Urinary bladder (tissue), 4 donors: ENCODE measurements at places on chromosomes 5 and 9.

DNA sequence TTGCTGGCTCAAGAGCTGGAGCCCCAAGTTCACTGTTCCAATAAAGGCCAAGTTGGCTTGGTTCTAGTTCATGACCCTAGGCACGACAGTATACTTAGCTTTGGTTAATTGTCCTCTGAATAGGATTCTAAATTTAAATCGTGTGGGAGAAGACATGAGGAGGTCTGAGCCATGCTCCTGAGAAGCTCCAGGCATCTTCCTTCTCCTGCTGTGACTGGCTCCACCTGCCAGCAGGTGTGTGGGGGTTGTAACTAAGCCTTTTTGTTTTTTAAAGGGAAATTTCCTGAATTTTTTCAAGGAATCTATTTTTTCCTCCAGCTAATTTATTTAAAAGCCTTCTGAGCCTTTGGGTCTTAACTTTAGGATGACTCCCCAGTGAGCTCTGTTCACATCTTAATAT, 20.2 kb upstream of the TRIM36 start:
- DNase-seq: no peak

GRCh38 chr5:146055432-146055831, 49.9 kb downstream of the PLAC8L1 start:
- no peak for DNase-seq

- DNase-seq: peak; percentile 74
Measured at GRCh38 chr5:34486160-34486848, 169.8 kb upstream of the RAI14 start.

DNA sequence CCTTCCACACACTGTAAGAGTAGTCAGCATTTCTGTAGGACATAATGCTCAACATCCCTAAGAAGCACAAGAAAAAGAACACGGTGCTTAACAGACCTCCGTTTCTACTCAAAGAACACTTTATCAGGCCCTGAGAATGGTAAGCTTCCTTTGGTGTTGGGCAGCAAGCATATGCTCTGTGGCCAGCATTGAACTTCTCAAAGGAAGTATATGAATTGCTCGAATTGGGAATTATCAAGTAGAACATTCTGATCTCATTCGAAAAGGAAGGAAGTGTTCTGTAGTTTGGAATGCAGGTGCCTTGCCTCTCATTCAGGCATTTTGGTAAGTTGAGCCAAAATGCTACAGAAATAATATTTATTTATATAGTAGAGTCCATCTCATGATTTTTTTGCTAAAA, 61.0 kb downstream of the C5 start:
- no peak for DNase-seq

GRCh38 chr5:132489051-132489770, 1.4 kb downstream of the IRF1 start:
- no peak for DNase-seq

DNA sequence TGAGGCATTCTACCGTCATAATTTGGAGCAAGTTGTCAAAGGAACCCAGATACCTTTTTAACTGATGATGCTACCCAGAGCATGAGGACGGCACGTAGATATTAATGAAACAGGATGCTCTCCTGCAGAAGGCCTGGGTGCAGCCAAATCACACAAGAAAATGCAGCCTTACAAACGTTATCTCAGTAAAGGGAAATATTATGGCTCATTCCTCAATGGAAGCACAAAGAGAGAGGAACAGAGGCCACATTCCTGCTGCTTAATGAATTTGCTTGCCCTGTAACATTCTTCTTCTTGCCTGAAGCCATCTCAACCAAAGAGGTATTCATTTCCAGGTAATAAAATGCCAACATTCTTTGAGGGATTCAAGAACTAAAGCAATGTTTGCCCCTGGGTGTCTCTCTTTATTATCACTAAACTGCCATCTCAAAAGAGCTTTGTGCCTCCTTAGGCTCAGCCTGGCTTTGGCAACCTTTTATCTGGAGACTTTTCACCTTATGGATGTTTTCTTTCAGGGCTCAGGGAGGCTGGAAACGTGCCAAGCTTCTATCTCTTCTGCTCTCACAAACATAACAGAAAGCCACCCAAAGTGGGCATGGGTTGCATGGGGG, 92.9 kb downstream of the TNC start:
- no peak for DNase-seq

DNA sequence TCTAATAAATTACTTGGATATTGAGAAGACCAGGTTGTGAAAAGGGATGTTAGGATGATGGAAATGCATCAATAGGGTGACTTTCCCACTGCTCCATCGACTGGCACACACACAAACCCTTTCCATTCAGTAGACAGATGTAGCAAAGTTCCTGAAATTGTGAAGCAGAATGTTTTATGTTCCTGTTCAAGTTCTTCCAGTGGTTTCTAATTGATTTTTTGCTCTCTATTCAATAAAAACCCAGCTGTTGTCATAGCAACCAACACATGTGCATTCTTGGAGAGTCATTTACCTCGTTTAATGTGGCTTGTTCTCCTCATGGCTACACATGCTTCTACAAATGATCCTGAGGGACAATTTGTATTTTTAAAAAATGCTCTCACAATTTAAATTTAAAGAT, 244.6 kb downstream of the RAB3C start:
- DNase-seq: no peak

DNA sequence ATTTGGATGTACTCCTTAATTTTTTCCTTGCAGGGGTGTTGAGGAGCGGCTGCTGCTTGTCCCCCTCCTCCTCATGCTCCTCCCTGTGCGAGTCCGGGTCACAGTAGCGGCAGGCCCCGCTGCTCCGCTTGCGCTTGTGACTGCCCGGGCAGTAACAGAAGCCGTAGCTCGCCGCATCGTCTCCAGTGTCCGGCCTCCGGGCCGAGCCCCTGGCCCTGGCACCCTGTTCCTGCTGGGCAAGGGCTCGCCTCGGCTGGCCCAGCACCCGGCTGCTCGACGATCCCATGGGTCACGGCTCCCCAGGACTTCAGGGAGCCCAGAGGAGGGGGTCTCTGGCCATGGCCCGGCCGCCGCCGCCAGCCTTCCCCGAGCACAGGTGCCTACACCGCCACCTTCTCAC, at the start of gene GMCL2:
GMCL2 (minus strand) TSS at position 358 of the 400 bp plus-strand sequence; CDS start at position 286, 72 bp downstream.
- no peak for DNase-seq

DNA sequence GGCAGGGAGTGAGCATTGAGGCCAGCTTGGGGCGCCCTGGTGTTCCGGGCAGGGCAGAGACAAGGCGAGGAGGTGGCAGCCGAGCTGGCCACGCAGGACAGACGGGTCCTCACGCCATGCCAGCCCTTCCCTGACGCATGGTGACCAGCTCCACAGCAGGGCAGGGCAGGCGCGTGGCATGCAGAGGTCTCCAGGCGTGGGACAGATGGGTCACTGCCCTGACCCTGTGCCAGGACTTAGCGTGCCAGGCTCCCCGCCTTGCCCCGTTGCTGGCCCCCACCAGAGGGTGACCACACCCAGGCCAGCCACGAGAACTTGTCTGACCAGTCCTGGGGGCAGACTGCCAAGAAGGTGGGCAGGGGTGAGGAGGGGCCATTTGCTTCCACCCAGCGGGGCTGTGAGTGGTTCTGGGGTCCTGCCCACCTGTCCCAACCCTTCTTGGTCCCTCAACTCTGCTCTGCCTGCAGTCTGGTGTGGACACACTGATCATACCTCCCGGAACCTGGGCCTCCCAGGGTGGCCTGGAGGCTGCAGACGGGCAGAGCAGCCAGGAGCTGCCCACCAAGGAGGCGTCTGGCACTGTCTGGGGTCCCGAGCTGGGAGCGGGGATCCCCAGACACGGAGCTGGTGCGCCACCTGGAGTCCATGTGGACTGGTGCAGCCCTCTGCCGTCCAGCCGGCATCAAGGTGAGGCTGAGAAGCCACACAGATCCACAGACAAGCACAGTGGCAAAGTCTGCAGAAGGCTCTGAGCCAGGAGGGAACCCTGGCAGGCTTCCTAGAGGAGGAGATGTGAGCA, at the start of gene RNF224:
RNF224 (plus strand) TSS at position 449 of the 799 bp plus-strand sequence. CDS start 834 bp downstream, outside the sequence.
- no peak for DNase-seq

DNA sequence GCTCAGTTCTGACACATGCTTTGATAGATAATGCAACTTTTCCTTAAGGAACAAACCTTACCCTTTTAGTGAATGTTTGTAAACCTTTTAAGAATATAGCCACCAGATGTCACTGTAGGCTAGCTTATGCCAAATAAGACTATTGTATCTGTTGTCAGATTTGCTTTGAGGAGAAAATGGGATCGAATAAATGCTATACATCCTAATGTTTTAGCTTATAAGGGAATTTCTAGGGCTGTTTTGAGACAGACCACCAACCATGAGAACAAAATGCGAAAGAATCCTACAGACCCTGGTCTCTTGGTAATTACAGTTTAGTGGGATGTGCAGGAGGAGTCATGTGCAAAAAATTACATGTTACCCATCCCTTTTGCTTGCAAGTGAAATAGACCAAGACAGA, 127.6 kb upstream of the NMUR2 start:
- DNase-seq: peak; percentile 28

GRCh38 chr5:141868541-141868940, 9.7 kb downstream of the PCDH1 start:
- DNase-seq: no peak

DNA sequence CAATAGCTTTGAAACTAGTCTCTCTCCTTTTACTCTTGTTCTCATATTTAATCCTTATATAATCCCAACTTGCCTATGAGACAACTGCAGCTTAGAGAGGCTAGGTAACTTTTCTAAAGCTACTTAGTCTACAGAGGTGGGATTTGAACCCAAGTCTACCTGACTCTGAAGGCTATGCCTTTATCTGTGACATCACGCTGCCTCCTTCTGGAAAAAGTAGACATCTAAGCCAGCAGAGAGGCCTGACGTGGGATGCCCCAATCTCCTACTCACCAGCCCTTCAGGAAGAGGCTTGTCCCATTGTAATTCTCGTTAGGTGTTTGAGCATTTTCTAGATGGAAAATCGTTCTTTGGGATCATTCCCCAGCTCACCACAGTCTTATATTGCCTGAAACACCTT, 167.5 kb downstream of the HSPA4 start:
- no peak for DNase-seq

DNA sequence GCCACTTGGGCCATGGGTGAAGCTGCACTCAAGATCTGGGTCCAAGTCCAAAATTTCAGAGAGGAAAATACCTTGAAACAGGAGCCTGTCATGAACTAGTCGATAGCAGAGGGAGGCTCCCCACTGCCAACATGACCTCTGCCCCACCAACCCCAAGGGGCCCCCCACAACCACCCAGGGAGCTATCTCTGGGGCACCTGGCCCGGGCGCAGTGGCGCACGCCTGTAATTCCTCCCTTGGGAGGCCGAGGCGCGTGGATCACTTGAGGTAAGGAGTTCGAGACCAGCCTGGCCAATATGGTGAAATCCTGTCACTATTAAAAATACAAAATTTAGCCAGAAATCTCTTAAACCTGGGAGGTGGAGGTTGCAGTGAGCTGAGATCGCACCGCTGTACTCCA, 20.1 kb upstream of the HMCN2 start:
- no peak for DNase-seq

GRCh38 chr9:74132986-74133385, 364.1 kb upstream of the RORB start:
- DNase-seq: no peak

GRCh38 chr5:1292846-1293415, 1.9 kb downstream of the TERT start:
- DNase-seq: no peak

- DNase-seq: no peak
Measured at GRCh38 chr5:147673266-147673665, 109.3 kb downstream of the JAKMIP2 start.

- no peak for DNase-seq
Measured at GRCh38 chr5:128349044-128349858, 188.8 kb downstream of the FBN2 start.

DNA sequence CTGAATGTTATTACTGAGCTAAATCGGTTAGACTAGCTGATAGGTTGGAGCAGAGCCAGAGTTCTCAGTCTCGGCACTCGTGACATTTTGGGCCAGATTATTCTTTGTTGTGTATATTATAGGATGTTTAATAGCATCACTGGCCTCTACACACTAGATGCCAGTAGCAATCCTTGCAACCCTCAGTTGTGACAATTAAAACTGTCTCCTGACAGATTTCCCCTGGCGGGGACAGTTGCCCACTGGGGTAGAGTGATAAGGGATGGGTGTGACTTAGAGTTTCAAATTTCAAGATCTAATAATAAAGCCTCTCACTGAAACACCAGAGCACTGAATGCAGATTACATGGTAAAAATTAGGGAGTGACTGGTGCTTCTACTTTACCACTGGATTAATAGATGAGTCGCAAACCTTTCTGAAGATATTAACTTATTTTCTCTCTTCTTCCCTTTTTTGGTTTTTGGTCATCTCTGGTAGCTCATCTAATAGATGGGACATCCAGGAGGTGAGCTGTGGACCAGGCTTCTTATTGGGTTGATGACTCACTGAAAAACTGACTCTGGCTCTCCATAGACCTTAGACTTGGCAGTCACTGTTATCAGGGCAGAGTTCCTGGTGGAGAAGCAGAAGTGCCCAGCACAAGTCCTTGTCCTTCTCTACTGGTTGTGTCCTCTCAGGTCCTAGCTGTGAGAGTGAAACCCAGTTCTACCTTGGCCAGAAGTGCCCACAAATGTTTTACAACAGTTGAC, 150.3 kb downstream of the UNC13B start:
- no peak for DNase-seq

DNA sequence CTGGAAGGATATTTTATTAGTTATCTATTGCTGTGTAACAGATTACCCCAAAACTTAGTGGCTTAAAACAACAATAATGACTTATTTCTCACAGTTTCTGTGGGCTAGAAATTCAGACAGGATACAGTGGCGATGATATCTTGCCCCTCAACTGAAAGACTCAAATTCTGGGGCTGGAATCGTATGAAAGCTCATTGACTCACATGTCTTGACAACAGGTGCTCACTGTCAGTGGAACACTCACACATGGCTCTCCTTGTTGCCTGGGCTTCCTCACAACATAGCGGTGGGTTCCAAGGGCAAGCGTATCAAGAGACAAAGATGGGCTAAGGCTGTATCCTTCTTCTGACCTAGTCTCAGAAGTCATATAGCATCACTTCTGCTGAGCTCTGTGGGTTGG, 3.7 kb upstream of the GNPDA1 start:
- no peak for DNase-seq

DNA sequence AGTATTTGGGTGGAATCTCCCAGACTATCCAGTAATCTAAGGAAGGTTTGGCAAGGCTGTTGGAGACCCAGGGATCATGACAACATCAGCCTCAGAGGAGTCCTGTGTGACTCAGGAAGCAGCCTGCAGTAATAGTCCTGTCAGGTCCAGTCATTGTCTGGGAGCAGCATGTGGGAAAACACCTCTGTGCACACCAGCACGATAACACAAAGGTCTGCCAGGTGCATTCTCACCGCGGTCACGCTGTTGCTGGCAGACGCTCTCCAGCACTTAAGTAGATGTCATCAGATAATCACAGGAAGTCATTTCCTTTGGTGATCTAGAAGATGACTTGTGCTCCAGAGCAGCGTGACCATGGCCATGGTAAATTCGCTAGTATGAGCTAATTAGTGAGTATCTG, 99.2 kb upstream of the IQGAP2 start:
- no peak for DNase-seq

DNA sequence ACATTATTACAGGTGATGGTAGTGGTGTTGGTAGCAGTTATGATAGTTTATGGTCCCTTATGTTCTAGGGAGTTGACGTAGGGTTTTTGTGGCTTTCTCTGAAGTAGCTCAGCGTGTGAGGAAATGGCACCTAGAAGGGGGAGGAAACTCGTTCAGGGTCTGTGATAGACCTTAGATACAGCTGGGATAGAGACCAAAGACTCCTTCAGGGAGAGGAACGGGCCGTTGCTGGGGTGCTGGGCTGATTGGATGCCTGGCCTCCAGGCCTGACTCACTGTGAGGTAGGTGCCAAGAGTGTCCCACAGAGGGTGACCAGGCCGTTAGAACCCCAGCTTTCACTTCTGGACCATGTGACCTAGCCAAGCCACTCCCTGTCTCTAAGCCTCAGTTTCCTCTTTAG, 96.6 kb downstream of the DAB2IP start:
- no peak for DNase-seq
